ENCODE measurements at places on chromosomes 13 and 19.

DNA sequence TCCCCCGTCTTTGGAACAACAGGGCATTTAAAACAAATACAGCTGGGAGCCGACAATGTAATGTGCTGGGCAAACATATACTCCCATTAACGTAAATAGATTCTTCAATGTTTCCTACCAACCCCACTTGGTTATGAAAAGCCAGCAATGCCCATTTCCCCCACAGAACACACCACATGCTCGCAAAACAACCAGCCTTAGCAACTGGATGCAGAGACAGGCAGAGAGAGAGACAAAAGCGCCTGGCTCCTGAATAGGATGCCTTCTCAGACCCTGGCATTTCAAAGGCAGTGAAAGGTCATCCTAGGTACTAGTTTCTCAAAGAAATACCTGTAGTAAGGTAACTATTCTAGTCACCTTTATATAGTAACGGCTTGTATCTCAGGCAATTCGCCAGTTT is 462.9 kb downstream of the ITGBL1 start:
- no peak for DNase-seq

GRCh38 chr19:38417544-38418506 is 8.2 kb downstream of the RASGRP4 start:
- peak; percentile 52 for DNase-seq

DNA sequence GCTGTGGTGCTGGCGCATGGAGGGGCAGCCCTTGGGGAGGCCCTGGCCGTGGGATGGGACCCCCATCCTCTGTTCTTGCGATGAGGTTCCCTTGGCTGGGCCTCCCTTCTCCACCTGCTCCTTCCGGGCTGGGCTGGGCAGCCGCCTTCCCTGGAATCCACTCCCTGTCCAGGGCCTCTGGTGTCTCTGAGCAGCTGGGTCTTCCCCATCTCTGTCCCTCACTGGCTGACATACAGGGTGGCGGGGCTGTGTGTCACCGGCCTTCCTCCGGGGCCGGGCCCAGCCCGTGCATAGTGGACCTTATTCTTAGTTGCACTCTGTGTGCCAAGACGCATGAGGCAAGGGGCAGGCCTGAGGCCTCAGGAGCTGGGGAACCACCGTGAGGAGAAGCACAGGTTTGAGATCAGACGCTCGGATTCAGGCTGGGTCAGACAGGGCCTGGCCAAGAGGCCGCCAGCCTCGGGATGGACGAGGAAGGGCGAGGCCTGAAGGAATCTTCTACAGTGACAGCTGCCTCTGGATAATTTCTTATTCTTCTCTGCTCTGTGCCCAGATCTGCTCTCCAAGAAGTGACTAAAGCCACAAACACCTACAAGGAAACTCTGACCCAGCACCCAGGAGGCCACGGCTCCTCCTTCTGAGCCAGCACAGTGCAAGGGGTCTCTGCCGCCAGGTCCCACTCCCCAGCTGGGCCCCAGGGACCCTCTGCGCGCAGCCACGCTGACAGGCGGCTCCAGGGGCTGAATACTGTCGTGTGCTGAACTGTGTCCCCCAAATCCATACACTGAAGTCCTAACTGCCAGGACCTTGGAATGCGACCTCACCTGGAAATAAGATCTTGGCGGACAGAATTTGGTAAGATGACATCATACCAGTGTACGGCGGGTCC is 11.0 kb downstream of the SGTA start:
- DNase-seq, result no peak

GRCh38 chr13:102510072-102510471 is 86.7 kb upstream of the TPP2 start:
- DNase-seq, result no peak

GRCh38 chr19:10468133-10468532 is 35.0 kb downstream of the KEAP1 start:
- no peak for DNase-seq

DNA sequence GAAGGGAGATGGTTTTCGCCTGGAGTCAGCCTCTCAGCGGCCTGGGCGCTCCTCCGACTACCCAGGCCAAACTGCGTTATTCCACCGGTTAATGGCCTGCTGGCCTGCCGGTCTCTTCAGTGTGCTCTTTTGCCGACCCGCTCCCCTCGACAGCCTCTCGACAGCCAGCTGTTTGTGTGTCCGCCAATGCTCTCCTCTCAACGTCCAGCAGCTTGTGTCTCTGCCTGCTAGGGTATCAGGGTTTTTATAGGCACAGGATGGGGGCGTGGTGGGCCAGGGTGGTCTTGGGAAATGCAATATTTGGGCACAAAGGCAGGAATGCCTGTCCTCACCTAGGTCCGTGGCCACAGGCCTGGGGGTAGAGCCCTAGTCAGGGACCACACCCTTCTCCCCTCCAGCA is 1.5 kb upstream of the ZNF235 start:
- DNase-seq, result no peak

DNA sequence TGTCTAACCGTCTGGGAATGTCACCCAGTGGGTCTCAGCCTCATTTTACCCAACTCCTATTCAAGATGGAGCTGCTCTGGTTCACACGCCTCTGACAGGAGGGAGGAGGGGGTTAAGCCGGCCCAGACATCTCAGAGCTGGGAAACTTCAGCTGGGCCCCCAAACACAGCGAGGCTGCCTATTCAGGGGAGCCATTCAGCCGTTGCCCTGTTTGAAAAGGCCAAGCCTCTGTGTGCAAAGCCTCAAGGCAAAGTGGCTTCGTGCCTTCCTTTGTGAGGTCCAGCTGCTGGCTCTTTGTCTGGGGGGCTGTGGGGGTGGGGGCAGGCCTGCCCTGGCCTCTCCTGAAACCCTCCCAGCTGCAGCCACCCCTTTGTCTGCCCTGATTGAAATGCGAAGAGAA is 147.4 kb downstream of the PTPRS start:
- DNase-seq, result no peak

- DNase-seq, result no peak
Observed at GRCh38 chr13:42370229-42370628, 98.3 kb downstream of the AKAP11 start.

- DNase-seq, result peak; percentile 57
Observed at GRCh38 chr19:3692141-3693024, 7.9 kb downstream of the PIP5K1C start.

GRCh38 chr13:103187721-103188156 is 121.5 kb upstream of the SLC10A2 start:
- no peak for DNase-seq

DNA sequence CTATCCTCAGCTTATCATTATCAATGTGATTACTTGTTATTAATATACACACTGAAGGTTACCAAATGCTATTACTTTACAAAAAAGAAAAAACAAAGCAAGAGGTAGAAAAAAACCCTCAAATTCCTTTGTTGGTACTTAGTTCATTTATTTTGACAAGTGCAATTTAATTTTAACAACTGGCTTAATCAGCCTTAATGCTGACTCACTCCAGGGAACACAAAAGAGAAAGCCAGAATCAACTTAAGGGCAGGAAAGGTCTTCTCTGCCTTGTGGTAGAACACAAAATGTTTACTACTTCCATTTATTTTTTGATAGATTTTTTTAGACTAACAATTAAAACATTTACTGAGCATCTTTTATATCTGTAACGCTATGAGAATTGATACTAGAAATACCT is 417.1 kb downstream of the PCDH17 start:
- DNase-seq, result no peak

DNA sequence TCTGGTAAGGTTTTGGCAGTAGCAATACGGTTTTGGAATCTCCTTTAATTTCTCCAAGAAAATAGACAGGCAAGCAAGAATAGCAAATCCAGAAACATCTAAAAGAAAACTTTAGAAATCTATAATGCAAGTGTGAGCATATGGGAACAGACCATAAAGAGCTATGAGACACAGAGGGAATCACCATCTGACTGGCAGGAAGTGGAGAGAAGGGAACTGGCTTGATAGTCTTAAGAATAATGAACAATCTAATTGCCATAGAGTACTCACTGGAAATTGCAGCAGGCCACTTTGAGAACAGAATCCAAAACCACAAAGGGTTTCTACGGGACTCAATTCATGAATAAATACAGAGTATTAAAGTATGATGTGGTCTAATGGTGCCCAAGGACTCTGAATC is 39.6 kb upstream of the MIR17HG start:
- no peak for DNase-seq

DNA sequence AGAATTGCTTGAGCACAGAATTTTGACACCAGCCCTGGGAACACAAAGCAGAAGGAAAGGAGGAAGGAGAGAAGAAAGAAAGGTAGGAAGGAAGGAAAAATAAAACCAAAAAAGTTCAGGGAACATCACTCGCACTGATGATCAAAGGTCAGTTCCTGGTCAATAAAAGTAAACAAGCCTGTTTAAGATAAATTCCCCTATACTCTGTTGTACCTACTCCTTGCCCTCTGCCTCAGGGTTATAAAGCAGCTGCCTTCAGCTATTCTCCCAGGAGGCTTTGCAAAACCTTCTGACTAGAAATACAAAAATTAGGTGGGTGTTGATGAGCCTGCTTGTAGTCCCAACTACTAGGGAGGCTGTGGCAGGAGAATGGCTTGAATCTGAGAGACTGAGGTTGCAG is 14.9 kb upstream of the ZNF91 start:
- DNase-seq, result no peak

- DNase-seq, result no peak
Observed at GRCh38 chr13:63010072-63010658, 1594.5 kb upstream of the PCDH20 start.

- no peak for DNase-seq
Observed at GRCh38 chr13:29786698-29787097, 63.7 kb downstream of the UBL3 start.

DNA sequence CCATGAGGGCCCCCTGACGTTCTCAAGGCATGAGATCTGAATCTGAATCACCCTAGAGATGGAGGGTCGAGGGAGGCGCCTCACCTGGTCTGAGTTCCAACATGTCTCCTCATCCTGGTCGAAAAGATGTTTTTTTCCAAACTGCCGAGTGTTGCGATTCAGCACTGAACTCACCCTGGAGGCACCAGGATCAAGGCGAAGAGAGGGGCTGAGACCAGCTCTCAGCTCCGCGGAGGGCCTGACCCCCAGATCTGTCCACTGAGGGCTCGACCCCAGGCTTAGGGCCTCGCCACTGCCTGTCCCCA is 555 bp downstream of the NR2C2AP start:
- no peak for DNase-seq

GRCh38 chr13:79290595-79291244 is 115.3 kb downstream of the RBM26 start:
- no peak for DNase-seq

GRCh38 chr13:40992678-40993518 is 26.2 kb downstream of the ELF1 start:
- peak; percentile 21 for DNase-seq

- no peak for DNase-seq
Observed at GRCh38 chr13:37602733-37603381, 4.3 kb upstream of the POSTN start.

DNA sequence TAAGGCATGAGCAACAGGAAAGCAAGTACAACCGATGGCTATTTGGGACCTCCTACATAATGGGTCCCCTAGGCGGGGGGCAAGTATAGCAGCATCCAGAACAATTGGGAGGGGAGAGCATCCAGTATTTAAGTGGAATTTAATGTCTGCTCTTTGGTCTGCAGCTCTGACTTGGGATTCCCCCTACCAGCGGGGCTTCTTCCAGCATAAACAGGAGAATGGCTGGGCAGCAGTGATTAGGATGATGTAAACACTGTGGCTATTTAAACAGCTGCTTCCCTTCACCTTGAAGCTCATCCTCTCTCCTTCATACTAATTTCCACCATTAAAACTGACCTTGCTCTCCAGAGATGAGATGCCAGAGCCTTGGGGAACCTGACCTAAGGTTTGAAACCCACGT is 73.9 kb upstream of the OXGR1 start:
- DNase-seq, result peak; percentile 6

DNA sequence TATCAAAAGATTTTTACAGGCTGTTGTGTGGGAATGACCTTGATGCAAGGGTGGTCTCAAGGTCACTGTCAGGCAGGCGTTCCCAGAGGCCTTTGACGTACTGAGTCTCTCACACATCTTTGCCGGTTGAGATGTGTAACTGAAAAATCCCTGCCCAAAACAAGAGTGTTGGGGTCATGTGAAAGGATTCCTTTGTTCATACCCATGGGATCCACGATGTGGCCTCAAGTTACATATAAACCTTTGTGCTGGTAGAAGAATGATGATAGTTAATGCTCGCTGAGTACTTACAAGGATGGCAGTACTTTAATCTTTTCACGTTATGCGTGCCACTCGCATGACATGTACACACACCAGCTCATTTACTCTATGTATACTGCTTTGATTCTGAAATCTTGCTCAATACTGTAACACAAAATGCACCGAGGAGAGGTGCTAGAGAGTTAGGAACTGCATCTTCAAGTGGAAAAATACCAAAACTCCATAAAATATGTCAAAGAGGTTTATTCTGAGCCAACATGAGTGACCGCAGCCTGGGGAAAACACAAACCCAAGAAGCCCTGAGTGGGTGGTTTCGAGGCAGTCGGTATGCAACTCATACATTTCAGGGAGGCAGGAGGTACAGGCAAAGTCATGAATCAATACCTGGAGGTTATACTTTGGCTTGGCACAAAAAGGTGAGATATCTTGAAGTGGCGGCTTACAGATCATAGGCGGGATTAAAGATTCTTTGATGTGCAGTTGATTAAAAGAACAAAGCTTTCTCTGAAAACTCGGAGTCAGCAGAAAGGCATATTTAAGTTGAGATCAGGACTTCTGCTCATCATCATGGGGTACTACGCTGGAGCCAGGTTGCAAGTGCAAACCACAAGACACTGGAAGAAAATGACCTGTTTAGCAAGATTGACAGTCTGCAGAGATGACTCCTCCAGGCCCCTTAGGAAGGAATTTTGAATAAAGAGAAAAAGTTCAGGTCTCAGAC is 87.4 kb upstream of the ARHGEF7 start:
- no peak for DNase-seq

- DNase-seq, result no peak
Observed at GRCh38 chr19:12364391-12365235, 870 bp downstream of the ZNF442 start.

- no peak for DNase-seq
Observed at GRCh38 chr13:99320693-99321481, 13.7 kb upstream of the GPR183 start.

DNA sequence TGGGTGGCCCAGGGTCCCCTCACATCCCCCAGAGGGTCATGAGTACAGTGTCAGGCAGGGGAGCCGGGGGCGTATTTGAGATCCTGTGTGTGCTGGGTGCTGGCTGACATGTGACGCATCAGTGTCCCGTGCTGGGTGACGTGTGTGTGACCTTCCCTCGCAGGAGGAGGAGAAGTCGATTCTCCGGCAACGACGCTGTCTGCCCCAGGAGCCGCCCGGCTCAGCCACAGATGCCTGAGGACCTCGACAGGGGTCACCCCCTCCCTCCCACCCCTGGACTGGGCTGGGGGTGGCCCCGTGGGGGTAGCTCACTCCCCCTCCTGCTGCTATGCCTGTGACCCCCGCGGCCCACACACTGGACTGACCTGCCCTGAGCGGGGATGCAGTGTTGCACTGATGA is 25.8 kb downstream of the PNPLA6 start:
- DNase-seq, result no peak

- DNase-seq, result no peak
Observed at GRCh38 chr13:29624997-29625396, 29.5 kb upstream of the SLC7A1 start.

- no peak for DNase-seq
Observed at GRCh38 chr13:73810647-73811046, 323.6 kb downstream of the KLF12 start.
